Activated B cell treated with CpG ODN at 0.5 μM for 24 hours (primary cell): ENCODE measurements at places on chromosomes 11 and 22. TPM values are rescaled to one million over a fixed set of nuclear protein-coding genes. Genes with fewer than 3 reads are reported as not detected.
A peak's percentile ranks its signal among the peaks of the same experiment; 100 is the strongest.

- H3K27me3 ChIP-seq, result no peaks in the 10 kb centered on the region
- peaks cover 61% of the 10 kb centered on the region for H3K36me3 ChIP-seq
- no peak for DNase-seq
Observed at GRCh38 chr22:37965940-37966664, 12.6 kb downstream of the POLR2F start.

DNA sequence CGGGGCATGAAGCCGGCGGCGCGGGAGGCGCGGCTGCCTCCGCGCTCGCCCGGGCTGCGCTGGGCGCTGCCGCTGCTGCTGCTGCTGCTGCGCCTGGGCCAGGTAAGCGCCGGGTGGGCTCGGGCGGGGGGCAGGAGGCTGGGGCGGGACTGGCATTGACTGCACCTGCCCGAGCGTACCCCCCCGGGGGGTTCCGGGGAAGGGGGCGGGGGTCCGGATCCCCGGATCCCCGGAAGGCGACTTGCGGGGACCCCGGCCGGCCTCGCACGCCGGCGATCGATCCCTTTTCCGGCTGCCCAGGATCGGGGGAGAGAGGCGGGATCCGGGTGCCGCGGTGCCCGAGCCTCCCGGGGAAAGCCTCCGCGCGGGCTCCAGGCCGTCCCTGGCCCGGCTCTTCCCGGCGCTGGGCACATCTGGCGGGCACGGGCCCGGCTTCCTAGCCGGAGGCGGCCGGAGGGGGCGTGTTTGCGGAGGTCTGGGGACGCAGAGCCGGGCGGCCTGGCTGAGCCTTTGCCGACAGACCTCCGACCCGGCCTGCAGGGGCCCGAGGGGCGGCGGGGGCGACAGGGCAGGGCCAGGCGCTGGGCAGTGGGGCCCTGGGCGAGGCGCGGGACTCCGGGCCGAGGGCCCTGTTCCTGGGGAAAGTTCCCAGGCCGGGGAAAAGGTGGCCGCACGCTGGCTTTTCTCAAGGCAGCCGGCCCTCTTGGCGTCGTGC, 705 bp downstream of the PTPRJ start:
- H3K27me3 ChIP-seq, result no peaks in the 10 kb centered on the region
- H3K27ac ChIP-seq, result no peak overlapping the region
- peaks cover 35% of the 10 kb centered on the region for H3K4me1 ChIP-seq
- H3K4me3 ChIP-seq, result peak overlapping the region; percentile 86
- DNase-seq, result peak; percentile 53

DNA sequence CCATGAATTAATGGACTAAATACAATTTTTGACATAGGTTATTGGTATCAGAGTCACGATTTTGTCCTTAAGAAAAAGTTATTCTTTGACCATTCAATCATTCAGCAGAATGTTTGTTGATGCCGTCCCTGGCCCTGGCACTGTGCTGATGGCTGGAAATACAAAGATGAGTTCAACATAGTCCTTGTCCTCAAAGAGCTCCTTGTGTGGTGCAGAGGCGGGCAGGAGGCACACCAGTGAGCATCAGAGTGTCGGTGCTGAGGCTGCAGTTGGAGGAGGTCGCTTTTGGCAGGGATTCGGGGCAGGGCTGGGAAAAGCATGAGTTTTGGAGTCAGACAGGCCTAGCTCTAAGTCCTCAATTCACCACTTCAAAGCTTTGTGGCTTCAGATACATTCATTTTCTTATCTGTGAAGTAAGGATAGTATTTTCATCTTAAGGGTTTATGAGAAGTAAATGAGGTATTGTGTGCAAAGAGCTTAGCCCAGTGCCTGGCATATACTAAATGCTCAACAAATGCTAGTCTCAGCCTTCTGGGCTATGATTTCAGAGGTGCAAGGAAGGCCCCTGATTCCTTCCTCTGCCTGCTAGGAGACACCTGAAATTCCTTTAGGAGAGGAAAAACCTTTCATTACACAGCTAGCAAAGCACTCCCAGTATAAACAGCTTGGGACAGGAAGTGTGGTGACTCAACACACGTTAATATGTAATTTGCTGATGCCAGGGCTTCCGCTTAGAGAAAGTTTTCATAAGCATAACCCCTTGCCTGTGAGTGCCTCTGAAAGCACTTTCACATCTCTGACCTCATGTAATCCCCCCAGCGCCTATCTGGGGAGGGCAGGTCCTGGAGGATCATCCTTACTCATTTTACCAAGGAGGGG, 113.8 kb downstream of the NECTIN1 start:
- no peaks in the 10 kb centered on the region for H3K27me3 ChIP-seq
- no peak overlapping the region for H3K4me3 ChIP-seq
- no peak overlapping the region for H3K27ac ChIP-seq
- DNase-seq, result no peak

- H3K4me1 ChIP-seq, result peaks cover 14% of the 10 kb centered on the region
- no peak overlapping the region for H3K27ac ChIP-seq
- H3K36me3 ChIP-seq, result no peaks in the 10 kb centered on the region
Observed at GRCh38 chr11:64659417-64660144, 63.4 kb downstream of the NRXN2 start.

GRCh38 chr11:95904009-95904650, 19.8 kb downstream of the MTMR2 start:
- peaks cover 2% of the 10 kb centered on the region for H3K36me3 ChIP-seq
- DNase-seq, result no peak
- peaks cover 9% of the 10 kb centered on the region for H3K4me1 ChIP-seq
- H3K4me3 ChIP-seq, result no peak overlapping the region
- H3K27ac ChIP-seq, result no peak overlapping the region

Gene CST6
- not detected in 2 replicates for total RNA-seq

DNA sequence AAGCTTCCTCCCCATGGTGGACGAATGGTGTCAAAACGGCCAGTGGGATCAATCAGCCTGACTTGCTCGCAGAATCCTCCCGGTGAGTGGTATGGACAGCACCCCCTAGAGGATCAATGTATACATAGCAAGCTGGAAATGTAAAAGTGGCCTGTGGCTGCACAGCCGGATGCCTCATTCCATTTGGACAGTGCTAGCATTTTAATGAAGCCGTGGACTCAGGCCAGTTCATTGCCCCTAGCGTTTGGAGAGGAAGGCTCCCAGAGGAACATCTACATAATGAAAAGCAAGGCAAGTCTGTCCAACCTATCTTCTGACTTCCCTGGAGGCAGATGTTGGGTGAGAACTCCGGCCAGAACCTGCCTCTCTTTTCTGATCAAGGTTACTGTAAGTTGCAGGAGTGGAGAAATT, 942.3 kb downstream of the NTM start:
- H3K4me1 ChIP-seq, result no peaks in the 10 kb centered on the region
- H3K27ac ChIP-seq, result no peak overlapping the region
- H3K36me3 ChIP-seq, result no peaks in the 10 kb centered on the region

Gene RTN4RL2
- 0.13 and 0.24 TPM in 2 replicates for total RNA-seq

DNA sequence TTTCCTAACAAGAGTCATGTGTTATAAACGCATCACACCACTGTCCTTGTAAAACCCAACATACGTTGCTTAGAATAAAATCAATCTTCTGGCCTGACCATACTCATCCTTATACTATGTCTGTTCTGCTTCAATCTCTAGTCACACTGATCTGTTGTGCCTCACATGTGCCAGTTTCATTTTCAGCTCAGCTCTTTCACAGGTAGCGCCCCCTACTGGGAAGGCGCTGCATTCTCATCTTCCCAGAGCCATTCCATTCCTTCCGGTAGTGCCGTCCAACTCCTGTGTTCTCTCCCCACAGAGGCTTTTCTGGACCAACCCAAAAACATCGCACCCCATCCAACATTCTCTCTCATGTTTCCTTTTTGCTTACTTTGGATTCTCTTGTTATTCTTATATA, 22.2 kb downstream of the CASP5 start:
- DNase-seq, result no peak
- H3K27me3 ChIP-seq, result no peaks in the 10 kb centered on the region
- H3K4me1 ChIP-seq, result peaks cover 5% of the 10 kb centered on the region
- H3K27ac ChIP-seq, result no peak overlapping the region
- H3K36me3 ChIP-seq, result no peaks in the 10 kb centered on the region
- no peak overlapping the region for H3K4me3 ChIP-seq

Gene ENTHD1
- 0.15 TPM in 1 of 2 replicates, not detected in the other for total RNA-seq

GRCh38 chr11:104999721-105000120, 23.2 kb downstream of the CASP5 start:
- H3K27ac ChIP-seq, result no peak overlapping the region
- DNase-seq, result no peak
- peaks cover 5% of the 10 kb centered on the region for H3K4me1 ChIP-seq
- H3K36me3 ChIP-seq, result no peaks in the 10 kb centered on the region
- H3K27me3 ChIP-seq, result no peaks in the 10 kb centered on the region
- H3K4me3 ChIP-seq, result no peak overlapping the region

Gene SULT4A1
- total RNA-seq, result not detected in 2 replicates

Gene GGTLC2
- total RNA-seq, result not detected in 2 replicates

- H3K4me1 ChIP-seq, result peaks cover 40% of the 10 kb centered on the region
- H3K27ac ChIP-seq, result peak overlapping the region; percentile 65
- peak; percentile 71 for DNase-seq
Observed at GRCh38 chr22:22692707-22693530, 48.5 kb downstream of the GGTLC2 start.

- H3K27me3 ChIP-seq, result peaks cover 24% of the 10 kb centered on the region
- H3K4me3 ChIP-seq, result no peak overlapping the region
- H3K36me3 ChIP-seq, result no peaks in the 10 kb centered on the region
- no peak overlapping the region for H3K27ac ChIP-seq
- no peaks in the 10 kb centered on the region for H3K4me1 ChIP-seq
Observed at GRCh38 chr11:35412285-35412684, 7.1 kb downstream of the SLC1A2 start.
